MCF 10A (cell line): ENCODE measurements at places on chromosomes 4 and X. TPM values are rescaled to one million over a fixed set of nuclear protein-coding genes. Genes with fewer than 3 reads are reported as not detected.

Gene SPATA18
- total RNA-seq: 23.0 and 28.9 TPM in 2 replicates

Gene RNF128
- 0.09 and 0.17 TPM in 2 replicates for total RNA-seq

Gene PF4V1
- total RNA-seq: not detected in 2 replicates

Gene ZNF157
- total RNA-seq: not detected in 2 replicates

Gene FGF13
- 0.75 and 2.7 TPM in 2 replicates for total RNA-seq
